Right renal pelvis (tissue), 4 donors: ENCODE measurements at places on chromosomes 16 and 17. TPM values are rescaled to one million over a fixed set of nuclear protein-coding genes. Genes with fewer than 3 reads are reported as not detected.

CLEC18A gene
- 58.5 TPM for polyA plus RNA-seq

DNA sequence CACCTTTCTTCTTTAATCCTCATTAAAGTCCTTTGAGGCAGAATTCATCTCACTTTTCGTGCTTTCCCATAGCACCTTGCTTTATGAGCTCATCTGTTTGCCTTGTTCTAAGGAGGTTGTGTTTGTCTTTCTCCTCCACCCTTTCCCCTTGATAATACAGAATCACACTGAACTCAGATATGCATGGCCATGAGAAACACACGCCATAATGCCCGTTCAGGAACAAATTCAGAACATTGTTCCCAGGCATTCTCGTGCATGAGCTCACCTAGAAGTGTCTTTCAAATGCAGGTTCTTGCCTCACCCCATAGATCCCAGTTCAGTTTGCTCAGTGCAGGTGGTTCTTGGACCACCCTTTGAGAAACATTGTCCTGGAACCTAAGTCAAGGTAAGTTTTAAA, 71.1 kb downstream of the TMEM114 start:
- no peak for DNase-seq

DNA sequence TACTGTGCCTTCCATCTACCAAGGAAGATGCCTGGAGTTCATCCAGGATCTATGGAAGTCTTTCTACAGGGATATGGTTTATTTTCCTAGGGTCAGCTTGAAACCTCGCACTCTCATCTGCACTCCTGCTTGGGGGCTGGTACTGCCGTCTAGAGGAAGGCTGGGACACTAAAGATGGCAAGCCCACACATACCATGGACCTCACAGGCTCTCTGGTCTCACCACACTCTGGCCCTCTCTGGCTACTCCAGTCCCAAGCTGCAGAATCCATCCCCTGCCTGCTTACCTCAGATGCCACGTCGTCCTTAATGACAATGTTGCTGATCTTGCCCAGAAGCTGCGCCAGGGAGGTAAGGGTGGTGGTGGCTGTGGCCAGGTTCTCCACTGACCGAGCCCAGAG, 2.1 kb upstream of the UNC119 start:
- DNase-seq = no peak

- DNase-seq = no peak
Measured at GRCh38 chr16:73778887-73779286, 517.7 kb upstream of the PSMD7 start.

- DNase-seq = no peak
Measured at GRCh38 chr17:35972945-35973332, 8.4 kb downstream of the CCL16 start.

GRCh38 chr16:88349153-88349902, 33.4 kb upstream of the ZNF469 start:
- no peak for DNase-seq

DNA sequence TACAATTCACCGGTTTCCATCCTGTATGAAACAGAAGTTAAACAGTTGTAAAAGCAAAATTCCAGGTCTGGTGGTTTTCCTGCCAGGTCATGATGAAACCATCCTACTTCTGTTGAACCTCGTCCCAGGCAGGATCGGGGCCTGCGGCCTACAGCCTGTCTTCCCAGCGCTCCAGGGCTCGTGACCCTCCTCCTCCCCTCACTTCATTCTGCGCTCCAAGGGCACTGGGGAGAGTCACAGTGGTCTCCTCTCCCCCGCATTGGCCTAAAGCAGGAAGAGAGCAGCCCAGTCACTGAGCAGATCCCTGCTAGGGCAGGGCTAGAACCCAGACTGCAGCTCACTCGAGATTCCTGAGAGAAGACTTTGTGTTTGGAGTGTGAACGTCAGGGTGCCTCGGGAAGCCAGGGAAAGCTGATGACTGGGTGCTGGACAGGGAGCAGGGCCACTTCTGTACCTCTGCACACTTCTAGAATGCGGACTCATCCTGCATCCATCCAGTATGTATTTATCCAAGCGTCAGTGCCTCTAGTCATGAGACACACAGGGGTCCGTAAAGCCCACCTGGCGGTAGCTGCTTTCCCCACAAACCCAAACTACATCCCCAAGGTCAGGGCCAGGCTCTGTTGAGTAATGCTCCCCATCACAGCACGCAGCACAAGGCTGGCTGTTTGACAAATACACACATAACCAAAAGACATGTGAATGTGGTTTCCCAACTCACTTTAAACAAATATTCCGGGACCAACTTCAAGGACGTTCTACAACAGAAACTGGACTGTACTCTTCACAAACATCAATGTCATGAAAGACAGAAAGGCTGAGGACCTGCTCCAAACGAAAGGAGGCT, 1.7 kb upstream of the ITGAE start:
- no peak for DNase-seq

FMNL1 gene
- polyA plus RNA-seq = 6.3 TPM

- no peak for DNase-seq
Measured at GRCh38 chr17:77356109-77356689, 215.4 kb downstream of the SEC14L1 start.

IL17C gene
- not detected for polyA plus RNA-seq

DNA sequence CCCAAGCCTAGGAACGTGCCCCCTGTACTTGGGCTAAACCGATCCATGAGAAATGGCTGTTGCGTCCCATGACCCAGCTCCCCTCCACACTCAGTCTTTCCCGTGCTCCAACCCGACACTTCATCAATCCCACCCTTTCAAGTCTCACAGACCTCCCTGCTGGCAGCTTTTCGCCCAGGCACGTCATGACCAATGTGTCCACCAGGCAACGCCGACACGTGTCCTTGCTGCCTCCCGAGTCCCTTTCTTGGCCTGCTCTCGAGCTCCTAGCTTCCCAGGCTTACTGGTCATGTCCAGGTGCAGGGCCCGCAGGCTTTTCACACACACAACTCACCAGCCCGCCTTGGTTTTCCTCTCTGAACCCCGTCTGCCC, 12.2 kb downstream of the MNT start:
- no peak for DNase-seq

DNA sequence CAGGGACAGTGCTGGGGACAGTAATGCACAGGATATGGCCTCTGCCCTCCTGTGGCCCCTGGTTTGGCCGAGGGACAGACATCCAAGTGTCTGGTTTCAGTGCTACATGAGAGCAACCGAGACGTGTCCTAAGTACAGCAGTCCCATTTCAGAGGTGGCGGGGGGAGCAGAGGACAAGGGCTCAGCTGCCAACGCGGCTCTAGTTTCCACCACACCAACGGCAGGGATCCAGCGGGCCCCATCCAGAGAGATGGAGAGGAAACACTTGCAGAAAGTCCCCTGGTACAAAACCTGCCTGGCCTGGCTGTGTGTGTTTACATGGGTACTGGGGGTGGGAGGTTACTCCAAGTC, 125.8 kb upstream of the SMURF2 start:
- DNase-seq = no peak

GRCh38 chr16:80517846-80518245, 22.9 kb upstream of the DYNLRB2 start:
- DNase-seq = no peak

DNA sequence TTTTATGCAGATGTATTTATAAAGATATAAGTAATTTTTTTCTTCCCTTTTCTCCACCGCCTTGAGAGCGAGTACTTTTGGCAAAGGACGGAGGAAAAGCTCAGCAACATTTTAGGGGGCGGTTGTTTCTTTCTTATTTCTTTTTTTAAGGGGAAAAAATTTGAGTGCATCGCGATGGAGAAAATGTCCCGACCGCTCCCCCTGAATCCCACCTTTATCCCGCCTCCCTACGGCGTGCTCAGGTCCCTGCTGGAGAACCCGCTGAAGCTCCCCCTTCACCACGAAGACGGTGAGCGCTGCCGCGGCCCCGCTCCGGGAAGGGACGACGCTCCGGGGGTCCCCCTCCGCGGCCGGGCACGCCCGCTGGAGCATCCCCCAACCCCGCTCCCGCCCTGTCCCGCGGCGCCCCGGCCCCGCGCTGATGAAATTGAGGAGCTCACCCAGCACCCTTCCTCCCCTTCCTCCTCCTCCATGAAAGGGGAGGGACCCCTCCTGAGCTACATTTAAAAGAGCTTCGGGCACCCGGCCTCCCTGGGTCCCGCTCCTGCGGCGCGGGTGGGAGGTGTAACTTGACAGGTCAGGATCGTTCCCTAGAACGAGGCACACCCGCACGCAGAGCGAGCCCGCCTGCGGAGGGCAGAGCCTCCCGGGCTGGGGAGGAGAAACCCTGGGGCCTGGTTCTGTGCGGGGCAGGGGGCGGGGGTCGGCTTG, 706 bp downstream of the HLF start:
- no peak for DNase-seq

- no peak for DNase-seq
Measured at GRCh38 chr17:1485423-1486376, 6.8 kb downstream of the MYO1C start.

DNA sequence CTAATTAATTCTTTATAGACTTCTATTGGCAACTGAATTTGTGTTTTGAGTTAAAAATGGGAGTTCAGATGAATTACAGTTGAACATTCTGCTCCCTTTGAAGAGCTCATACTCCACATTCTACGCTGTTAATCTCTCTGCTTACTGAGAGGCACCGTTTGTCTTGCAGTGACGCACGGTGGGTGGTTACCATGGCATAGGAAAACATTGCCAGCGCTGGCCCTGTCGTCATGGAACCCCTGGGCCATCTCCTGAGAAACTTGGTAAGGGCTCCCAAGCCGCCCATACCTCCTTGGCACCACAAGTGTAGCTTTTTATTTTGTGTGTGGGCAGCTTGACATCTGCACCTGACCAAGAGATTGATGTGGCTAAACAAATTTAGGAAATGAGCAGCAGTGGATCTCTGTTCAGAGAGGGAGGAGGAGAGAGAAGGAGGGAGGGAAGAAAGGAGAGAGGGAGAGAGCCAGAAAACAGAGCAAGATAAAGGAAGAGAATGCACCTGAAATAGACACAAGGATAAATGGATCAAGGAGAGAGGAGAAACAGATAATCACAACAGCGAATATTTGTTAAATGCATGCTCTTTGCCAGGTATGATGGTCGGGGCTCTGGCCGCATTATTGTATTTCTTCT, 398.5 kb downstream of the HAPSTR1 start:
- peak; percentile 38 for DNase-seq

DNA sequence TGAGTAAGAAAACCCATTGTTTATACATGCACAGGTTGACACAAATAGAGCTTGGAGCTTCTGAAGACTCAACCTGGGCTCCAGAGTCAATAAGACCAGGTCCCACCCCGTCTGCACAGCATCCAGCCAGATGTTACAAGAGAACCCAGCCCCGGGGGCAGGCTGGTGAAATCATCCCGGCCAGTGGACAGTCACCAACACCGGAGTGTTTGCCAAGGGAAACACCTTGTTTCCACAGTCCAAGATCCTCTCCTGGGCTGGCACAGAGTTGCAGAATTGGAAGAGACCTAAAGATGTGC, 90.3 kb downstream of the RAB11FIP4 start:
- no peak for DNase-seq

- no peak for DNase-seq
Measured at GRCh38 chr16:17125671-17126070, 345.1 kb downstream of the XYLT1 start.

DNA sequence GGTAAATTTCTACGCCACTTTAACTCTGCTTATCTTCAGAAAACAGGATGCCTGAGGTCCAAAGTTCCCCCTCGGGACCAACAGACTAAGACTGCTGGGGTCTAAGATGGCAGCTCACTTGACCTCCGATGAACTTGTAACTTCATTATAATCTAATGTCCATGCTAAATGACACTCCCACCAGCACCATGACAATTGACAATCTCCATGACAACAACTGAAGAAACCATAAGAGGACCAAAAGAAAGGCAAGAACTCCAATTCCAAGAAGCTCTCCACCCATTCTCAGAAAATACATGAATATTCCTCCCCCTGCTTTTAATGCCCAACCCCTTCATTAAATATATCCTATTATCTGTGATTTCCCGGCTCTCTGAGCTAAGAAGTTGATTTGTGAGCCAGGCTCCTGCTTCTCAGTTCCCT, 7.5 kb downstream of the CCL4 start:
- DNase-seq = no peak

DNA sequence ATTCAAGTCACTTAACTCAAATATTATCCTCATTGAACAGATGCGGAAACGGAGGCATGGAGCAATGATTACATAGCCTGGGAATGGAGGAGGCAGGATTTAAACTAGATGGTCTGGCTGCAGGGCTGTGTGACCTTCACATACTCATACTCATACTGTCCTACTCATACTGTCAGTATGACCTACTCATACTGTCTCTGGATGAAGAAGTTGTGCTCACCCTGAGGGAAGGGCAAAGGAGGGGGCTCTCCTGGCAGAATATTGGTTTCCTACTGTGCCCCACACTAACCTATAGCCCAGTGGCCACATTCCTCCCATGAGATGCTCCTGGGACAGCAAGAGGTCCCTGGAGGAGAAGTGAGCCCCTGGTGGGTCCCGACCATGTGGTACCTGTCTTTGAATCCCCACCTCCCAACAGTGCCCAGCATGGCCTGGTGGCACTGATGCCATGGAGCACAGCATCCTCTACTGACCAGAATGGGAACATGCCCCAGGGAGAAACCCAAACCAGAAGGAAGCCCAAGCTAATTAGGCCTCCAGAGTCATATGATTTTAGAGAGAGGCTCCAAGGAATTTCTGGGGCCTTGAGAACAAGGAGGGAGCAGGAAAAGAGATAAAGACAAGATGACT, 197.3 kb upstream of the SDK2 start:
- DNase-seq = no peak

DNA sequence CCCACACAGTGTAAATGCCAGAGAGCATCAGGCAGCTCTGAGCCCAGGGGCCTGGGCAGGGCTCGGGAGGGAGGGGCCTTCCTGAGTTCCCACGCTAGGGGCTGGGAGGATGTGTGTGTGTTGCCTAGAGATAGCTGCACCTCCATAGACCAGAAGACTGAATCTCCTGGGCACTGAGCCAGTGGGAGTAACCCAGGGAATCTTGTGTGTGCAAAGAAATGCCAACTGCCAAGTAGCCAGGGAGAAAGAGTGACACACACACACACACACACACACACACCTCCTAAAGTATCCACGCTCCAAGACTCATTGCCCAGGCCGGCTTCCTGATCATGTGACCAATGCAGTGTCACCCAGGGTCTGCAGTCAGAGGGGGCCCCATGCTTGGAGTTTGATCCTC, 166.2 kb upstream of the RPL38 start:
- peak; percentile 47 for DNase-seq

DNA sequence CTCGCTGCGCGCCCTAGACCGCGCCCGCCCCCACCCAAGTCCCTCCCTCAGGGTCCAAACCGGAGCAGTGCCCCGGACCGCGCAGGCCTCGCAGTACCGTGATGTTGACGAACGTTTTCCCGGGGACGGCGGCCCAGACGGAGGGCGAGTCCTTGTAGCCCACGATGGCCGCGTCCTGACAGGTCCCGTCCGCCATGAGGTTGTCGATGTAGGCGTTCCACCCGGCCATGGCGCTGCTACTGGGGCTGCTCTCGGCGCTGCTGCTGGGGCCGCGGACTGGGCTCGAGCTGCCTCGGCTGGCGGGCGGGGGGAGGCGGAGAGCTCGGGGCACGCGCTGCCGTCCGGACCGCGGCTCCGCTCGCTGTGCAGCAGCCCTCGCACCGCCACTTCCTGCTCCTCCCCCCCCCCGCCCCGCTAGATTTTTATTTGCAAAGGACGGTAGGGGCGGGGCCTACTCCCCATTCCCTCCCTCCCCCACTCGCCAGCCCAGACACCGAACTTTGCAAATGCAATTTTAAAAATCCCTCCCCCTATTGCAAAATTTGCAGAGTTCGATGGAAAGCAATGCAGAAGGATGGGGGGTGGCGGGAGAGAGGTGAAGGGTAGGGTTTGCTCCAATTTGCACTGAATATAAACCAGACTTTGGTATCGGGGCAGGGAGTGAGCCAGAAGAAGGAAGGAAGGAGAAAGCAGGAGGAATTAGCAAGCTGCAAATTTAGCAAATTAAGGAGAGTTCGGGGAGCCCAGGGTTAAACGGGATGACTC, at the start of gene PFN1:
Gene PFN1 (minus strand): TSS at position 365 of the 765 bp plus-strand sequence. CDS start 136 bp downstream, at position 229.
- DNase-seq = peak; percentile 80
